Stimulated activated CD8-positive, alpha-beta memory T cell treated with anti-CD3 and anti-CD28 coated beads, Interleukin-4, amount 100 ng/mL, for 24 hours (primary cell): ENCODE measurements at places on chromosomes 6 and 20.

DNA sequence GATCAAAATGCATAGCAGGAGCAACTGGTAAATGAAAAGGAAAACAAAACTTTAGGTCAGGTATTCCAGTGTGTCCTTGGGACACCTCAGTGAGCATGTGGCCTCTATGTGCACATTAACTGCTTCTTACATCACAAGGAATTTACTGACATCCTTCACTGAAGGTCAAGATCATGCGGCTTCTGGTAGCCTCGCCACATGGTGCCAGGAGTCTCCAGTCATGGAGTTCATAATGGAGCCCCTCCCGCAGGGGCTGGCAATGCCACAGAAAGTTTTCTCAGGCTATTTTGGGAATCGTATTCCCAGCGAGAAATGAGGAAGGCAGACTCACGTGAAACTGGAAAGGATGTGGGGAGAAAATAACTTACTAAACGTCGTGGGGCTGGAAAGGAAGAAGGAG, 19.7 kb upstream of the SLC22A3 start:
- no peak for DNase-seq

GRCh38 chr6:3315841-3316240, 57.1 kb downstream of the PSMG4 start:
- DNase-seq, result no peak

DNA sequence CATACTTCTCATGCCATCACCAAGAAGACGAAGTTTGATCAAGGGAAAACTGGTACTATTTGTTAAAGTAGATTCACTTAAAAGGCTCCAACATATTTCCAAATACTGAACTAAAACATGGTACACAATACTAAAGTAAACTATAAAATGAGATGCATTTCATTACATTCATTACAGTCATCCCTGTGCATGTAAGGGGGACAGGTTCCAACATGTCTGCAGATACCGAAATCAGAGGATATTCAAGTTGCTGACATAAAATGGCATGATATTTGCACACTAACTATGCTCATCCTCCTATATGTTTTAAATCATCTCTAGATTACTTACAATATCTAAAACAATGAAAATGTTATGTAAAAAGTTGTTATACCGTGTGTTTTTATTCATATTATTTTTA, 893.9 kb upstream of the MANEA start:
- DNase-seq, result no peak

GRCh38 chr6:170151804-170152123, 139.1 kb downstream of the DLL1 start:
- no peak for DNase-seq

DNA sequence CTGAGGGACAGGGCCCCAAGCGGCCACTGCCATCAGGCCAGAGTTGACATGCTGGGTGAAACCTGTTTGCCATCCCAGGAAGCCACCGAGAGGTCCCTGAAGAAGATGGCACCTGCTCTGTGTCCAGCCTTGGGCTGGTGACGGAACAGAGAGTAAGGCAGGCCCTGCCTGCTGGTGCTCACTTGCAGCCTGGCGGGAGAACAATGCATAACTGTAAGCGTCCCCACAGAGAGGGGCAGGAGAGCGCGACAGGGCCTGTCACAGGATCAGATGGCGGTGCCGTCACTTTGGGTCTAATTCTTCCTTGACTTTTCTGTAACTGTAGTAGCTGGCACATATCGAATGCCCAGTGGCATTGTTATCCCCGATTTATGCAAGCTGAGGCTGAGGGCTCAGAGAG, 29.0 kb upstream of the VSTM2L start:
- no peak for DNase-seq

- DNase-seq, result no peak
Observed at GRCh38 chr6:122790028-122790422, 967 bp downstream of the SMPDL3A start.

DNA sequence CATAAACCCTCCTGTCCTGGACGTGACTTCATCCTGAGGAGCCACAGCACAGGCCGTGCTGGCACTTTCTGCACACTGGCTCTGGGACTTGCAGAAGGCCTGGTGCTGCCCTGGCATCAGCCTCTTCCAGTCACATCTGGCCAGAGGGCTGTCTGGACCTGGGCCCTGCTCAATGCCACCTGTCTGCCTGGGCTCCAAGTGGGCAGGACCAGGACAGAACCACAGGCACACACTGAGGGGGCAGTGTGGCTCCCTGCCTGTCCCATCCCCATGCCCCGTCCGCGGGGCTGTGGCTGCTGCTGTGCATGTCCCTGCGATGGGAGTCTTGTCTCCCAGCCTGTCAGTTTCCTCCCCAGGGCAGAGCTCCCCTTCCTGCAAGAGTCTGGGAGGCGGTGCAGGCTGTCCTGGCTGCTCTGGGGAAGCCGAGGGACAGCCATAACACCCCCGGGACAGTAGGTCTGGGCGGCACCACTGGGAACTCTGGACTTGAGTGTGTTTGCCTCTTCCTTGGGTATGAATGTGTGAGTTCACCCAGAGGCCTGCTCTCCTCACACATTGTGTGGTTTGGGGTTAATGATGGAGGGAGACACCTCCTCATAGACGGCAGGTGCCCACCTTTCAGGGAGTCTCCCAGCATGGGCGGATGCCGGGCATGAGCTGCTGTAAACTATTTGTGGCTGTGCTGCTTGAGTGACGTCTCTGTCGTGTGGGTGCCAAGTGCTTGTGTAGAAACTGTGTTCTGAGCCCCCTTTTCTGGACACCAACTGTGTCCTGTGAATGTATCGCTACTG, 22.0 kb upstream of the PYGB start:
- no peak for DNase-seq

DNA sequence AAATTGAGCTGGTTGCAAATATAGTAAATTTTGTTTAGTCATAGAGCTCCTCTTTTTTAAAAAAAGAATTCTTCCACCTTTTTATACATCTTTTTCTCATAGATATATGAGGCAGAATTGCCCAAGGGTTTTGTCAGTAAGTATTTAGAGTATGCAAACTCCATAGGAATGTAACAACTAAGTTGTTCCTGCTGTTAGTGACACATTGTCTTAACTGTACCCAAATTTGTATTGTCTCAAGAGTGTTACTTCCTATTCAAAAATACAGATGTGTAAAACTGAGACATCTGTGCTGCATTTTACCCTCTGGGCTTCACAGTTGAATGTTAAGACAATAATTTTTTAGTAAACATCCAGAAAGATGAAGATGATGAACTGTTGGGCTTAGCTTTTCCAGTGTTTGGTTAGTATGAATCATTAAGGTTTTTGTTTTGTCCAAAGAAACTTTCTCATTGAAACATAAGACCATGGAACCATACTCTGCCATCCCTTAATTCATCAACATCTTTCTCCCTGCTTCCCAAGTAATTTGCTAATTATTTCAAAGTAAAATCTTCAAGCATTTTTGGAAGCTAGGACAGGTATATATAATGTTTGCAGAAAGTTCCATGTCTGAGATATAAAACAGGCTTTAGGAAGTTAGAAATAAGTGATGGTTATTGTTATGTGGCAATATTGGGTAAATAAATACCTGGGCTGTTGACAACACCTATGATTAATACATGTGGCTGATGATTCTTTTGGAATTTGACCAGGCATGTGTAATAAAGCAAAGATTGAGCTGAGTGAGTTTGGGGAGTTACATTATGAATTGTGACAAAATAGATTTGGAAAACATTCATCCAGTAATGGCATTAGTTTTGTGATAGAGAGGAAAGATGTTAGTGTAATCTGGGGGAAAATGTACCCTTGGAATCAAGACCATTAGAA, 11.2 kb downstream of the OGFRL1 start:
- DNase-seq, result no peak

- DNase-seq, result no peak
Observed at GRCh38 chr6:161091972-161092701, 100.6 kb downstream of the MAP3K4 start.

DNA sequence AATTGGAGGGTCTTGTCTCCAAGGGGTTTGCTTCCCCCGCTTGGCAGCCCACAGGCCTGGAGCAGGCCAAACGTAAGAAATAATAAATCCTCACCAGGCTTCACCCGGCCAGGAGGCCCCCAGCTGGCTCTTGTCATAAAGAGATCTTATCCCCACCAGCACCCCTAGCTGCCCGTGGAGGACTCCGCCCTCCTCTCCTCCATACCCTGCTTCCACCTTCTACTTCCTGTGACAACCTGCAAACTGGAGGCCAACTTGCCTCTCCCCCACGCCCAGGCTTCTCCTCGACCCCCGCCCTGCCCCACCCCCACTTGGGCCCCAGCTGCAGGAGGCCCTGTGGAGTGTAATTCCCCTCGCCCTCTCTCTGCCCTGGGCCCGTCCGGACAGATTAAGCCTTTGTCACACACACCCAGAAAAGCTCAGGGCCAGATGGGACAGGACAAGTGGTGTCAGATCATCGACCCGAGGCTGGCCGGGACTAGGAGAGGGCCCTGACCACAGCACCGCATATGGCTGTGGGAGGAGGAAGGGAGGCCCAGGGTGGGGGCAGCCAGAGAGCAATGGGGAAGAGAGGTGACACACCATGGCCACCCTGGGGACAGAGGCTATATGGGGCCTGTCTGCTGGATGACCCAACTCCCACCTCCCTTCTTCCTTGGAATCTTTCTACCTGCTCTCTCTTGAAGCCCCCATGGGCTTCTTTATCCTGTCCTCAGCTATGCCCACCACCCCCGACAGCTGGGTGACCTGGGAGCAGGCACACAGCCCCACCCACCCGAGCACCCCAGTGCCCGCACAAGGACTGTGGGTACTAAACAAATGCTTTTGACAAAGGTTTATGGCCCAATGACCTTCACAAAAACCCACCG, 3.9 kb downstream of the NOL4L start:
- no peak for DNase-seq

DNA sequence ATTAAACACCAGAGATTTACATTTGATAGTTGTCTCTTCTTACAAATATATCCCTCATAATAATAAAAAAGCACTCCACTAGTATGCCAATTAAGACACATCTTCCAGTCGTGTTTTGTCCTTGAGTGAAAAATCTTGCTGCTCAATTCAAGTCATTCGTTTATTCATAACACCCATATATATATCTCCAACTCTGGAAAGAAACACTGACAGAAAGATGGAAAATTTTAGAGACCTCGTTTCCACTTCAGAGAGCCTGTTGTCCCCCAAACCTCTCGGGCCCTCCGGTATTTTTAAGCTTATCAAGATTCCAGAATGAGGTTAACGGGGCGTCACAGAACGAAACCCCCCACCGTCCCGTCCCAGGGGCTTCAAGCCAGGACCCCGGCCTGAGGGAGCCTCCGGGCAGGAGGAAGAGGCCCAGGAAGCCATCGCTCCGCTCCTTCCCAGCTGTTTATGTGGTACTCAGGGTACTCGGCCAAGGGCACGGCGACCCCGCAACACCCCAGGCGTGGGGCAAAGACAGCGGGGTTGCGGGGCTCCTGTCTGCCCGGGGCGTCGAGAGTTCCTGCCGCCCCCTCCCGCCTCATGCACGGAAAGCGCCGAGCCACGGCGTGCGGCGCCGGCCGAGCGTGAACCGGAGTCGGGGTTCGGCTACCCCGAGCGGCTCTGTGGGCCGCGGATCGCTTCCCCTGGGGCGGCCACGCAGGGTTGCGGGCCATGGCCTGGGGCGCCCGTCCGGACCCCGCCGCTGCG, 623 bp upstream of the SNX9 start:
- no peak for DNase-seq

- DNase-seq, result no peak
Observed at GRCh38 chr6:166705069-166705468, 78.0 kb upstream of the RPS6KA2 start.

- no peak for DNase-seq
Observed at GRCh38 chr6:36171573-36171972, 25.0 kb upstream of the BRPF3 start.

DNA sequence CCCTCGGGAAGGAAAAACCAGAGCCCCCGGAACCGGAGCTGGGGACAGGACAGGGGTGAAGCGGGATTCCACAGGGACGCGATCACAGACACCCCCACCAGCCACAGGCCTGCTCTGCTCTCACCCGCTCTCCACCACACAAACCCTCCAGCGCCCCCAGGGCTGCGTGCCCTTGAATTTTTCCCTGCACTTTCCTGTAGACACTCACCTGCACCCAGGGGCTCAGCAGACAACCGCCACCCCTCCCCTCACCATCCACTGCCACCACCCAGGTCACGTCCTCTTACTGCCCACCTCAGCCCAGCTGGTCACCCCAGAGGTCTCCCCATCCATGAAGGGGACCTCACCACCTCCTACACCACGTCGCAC, 631 bp downstream of the ULBP2 start:
- DNase-seq, result no peak

GRCh38 chr20:5835321-5835821, 85.2 kb downstream of the SHLD1 start:
- no peak for DNase-seq

DNA sequence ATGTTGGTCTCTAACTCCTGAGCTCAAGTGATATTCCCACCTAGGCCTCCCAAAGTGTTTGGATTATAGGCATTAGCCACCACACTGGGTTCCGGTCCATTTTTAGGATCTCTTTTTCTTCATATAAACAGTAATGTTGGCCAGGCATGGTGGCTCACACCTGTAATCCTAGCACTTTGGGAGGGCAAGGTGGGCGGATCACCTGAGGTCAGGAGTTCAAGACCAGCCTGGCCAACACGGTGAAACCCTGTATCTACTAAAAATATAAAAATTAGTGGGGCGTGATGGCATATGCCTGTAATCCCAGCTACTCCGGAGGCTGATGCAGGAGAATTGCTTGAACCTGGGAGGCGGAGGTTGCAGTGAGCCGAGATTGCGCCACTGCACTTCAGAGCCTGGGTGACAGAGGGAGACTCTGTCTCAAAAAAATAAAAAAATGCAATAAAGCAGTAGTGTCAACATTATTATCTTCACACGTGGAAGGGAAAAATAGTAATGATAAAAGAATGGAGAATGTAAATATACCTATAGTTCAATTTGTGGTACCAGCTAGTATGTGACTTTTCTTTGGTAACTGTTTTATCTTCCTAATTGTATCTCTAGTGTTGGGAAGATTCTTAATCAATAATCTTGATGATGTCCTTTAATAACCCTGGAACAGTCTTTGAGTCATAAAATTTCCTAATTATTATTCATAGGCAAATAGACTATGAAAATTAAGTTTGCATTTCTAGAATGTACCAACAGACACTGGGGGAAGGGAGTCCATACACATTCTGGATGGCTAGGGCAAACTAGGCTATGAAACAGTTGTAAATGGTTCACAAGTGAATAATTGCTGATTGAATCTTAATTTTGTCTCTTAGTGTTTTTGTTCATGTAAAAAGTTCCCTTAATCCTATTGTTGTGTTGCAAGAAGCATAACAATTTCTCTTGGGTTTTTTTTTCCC, 3.6 kb downstream of the PARD6B start:
- no peak for DNase-seq

- DNase-seq, result no peak
Observed at GRCh38 chr6:144077871-144078270, 17.5 kb downstream of the SF3B5 start.
